ENCODE measurements at places on chromosomes 13 and 19. TPM values are rescaled to one million over a fixed set of nuclear protein-coding genes. Genes with fewer than 3 reads are reported as not detected.

DNA sequence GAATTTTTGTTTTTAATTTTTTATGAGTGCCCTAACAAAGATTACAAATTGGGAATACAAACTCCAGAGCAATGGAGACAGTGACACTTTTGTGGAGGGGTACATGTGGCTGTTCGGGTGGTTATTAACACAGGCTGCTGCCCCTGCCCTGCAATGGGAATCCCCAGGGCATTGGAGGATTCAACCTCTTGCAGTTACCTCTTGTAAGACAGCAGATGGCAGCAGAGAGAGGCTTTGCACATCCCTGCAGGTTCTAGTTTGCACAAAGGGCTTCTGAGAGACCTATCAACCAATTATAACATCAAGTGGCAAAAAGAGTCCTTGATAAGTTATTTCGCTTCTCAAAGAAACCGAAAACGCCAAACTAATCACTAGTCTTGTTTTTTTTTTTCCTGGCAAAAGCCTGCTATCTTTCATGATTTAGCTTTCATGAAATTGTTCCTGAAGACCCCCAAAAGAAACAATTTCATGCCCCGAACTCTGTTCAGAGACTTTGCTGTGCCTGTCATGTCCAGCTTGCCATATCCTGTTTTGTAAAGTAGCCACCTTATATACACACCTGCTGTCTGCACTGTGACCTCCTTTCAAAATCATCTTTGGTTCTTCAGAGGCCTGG is 10.4 kb downstream of the GJB2 start:
- H3K27me3 ChIP-seq, result peaks cover 32% of the 10 kb centered on the region
- no peaks in the 10 kb centered on the region for H3K36me3 ChIP-seq
- H3K4me1 ChIP-seq, result no peaks in the 10 kb centered on the region
- H3K27ac ChIP-seq, result no peak overlapping the region

DNA sequence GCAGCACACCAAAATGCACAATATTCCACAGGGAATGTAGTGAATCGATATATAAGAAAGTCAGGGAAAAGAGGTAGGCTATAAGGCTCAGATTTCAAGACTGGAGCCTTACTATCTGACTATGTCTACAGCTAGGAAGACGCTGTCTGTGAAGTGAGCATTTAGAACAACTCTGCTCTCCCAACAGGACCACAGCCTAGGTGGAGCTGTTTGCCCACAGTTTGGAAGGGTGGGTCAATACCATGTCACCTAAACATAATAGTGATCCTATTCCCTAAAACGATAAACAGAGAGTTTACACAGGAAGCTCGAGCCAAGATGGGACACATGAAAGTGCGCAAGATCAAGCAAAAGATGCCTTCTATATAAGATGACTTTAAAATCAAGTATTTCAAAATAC is 2486.0 kb upstream of the PCDH20 start:
- H3K4me3 ChIP-seq, result no peak overlapping the region
- H3K27ac ChIP-seq, result no peak overlapping the region
- DNase-seq, result no peak
- no peaks in the 10 kb centered on the region for H3K4me1 ChIP-seq
- no peaks in the 10 kb centered on the region for H3K36me3 ChIP-seq

- no peaks in the 10 kb centered on the region for H3K27me3 ChIP-seq
- H3K36me3 ChIP-seq, result no peaks in the 10 kb centered on the region
- H3K4me3 ChIP-seq, result no peak overlapping the region
- H3K4me1 ChIP-seq, result peaks cover 7% of the 10 kb centered on the region
- H3K27ac ChIP-seq, result no peak overlapping the region
These were observed 23.5 kb upstream of the SLC15A1 start for GRCh38 chr13:98775844-98776598.

DNA sequence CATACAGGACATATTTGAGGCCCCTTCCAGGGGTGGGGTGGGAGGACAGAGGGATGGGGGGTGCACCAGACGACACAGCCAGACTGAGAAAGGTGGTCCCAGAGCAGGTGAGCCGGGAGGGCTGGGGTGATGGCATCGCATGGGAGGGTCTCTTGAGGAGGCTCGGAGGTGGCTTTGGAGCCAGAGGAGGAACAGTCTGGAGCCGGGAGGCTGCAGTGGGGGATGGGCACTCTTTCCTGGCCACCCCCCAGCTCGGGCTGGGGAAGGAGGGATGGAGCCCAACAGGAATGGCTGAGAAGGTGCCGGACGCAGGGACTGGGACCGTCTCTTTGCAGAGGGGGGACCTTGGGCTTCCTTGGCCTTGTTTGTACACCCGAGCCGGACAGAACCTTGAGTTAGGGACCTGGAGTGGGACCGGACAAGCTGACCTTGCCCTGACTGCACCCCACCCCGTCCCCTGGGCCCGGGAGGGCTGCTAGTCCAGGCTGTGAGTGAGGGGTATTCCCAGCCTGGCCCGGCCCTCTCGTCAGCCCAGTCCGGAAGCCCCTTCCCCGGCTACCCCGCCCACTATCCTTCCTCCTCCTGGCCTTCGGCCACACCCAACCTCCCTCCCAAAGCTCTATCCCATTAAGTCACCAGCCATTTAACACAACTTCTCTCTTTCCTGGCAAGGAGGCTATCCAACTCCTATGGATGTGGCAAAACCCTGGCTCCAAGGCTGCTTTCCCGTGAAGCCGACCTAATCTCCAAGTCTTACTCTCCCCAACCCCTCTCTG is 816 bp upstream of the TBXA2R start:
- peaks cover 39% of the 10 kb centered on the region for H3K27me3 ChIP-seq
- H3K27ac ChIP-seq, result peak overlapping the region; percentile 77
- H3K4me3 ChIP-seq, result peak overlapping the region; percentile 34
- peaks cover 41% of the 10 kb centered on the region for H3K4me1 ChIP-seq

DNA sequence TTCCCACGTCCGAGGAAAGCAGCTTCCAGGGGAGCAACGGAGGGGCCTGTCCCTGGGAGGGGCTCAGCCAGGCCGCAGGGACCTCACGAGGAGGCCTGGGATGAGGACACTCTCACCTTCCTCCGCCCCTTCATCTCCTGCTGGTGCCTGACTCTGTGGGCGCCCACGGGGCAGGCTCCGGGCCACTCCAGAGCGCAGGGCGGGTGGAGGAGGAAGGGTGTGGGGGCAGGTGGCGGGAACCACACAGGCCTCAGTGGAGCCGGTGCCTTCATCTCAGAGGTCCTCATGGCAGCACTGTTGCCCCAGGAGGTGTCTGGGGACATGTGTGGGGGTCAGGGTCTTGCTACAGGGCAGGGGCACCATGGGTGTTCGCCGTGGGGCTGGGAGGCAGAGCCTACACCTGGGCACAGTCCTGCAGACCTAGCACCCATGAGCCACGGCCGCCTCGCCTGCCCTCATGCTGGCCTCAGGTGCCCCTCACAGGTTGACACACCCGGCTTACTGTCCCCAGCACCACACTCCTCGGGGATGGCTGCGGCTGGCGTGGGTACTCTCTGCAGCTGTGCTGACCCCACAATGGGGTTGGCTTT is 10.1 kb upstream of the TMEM255B start:
- H3K27ac ChIP-seq, result no peak overlapping the region
- no peaks in the 10 kb centered on the region for H3K36me3 ChIP-seq
- H3K4me1 ChIP-seq, result no peaks in the 10 kb centered on the region
- no peak overlapping the region for H3K4me3 ChIP-seq

The ANKRD24 gene
- total RNA-seq, result 0.58 TPM

The C1QTNF9 gene
- total RNA-seq, result 3.5 TPM

The JSRP1 gene
- total RNA-seq, result 73.2 TPM

The F7 gene
- total RNA-seq, result 1.6 TPM

The MEIOSIN gene
- not detected for total RNA-seq

Data from muscle of leg (tissue), 16 donors.